ENCODE measurements at places on chromosomes 3 and 15.
A peak's percentile ranks its signal among the peaks of the same experiment; 100 is the strongest.

GRCh38 chr3:11230125-11230524 is 42.1 kb upstream of the ATG7 start:
- no peak for DNase-seq

DNA sequence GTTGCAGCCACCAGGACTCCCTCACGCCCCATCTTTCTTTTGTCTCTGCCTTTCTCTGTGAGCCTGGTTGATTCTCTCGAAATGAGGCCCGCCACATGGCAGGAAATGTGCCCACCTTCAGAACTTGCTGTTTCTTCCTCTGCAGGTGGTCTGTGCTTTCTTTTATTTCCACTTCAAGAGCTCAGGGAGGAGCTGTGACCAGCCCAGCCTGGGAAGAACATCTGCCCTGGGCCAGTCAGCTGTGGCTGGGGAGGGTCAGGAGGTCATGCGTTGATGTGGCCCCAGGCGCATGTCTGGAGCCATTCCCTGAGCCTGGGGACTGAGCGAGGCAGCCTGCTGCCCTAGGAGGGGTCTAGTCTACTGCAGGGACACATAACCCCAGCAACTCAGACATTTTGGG is 8.0 kb downstream of the FBLN2 start:
- DNase-seq = no peak

- DNase-seq = no peak
Observed at GRCh38 chr15:34693053-34693744, 61.6 kb downstream of the GJD2 start.

GRCh38 chr3:66052721-66053549 is 14.2 kb upstream of the MAGI1 start:
- DNase-seq = no peak

DNA sequence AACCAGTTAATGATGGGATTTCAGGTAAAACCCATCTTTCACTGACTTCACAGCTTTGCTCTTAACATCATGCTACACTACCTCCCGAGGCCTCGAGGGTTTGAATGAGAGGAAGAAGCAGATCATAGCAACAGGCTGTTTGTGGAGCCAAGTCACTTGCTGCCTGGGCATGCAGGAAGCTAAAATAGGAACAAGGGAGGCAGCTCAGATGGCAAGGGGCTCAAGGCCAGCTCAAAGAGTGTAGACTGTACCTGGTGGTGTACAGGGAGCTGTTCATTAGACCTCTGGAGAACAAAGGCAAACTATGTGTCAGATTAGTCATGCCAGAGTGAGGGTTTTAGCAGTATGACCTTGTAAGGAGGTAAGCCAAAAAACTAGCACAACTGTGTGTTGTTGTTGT is 28.8 kb downstream of the ARRDC4 start:
- no peak for DNase-seq

GRCh38 chr3:113245761-113246161 is 34.4 kb downstream of the BOC start:
- DNase-seq = no peak

DNA sequence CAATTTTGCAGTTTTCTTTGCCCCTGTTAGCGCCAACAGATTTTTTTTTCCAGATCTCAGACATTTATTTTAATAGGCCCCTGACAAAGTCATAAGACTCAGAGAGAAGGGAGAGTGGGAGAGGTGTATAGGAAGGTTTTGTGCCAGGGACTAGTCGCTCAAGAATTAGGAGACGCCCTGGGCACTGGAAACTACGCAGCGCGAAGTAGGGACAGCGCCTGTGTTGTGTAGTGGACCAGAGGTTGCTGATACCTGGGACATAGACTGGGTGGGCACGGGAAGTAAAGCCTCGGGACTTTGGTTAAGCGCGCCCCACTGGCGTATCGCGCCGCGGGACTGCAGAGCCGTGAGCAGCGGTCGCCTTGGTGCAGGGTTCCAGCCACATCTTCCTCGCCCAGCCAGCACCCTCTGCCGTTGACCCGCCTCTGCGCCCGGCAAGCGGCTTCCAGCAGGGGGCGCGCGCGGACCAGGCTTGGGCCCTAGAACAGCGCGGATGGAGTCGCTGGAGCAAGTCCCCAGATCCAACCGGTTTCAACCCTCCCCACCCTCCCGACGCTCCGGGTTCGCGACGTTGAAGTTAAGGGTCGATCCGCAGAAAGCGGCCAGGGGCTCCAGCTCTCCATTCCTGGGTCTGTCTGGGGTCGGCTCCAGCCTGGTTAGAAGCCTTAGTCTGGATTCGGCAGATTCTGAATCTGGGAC is 3.0 kb upstream of the ISLR2 start:
- peak; percentile 76 for DNase-seq

DNA sequence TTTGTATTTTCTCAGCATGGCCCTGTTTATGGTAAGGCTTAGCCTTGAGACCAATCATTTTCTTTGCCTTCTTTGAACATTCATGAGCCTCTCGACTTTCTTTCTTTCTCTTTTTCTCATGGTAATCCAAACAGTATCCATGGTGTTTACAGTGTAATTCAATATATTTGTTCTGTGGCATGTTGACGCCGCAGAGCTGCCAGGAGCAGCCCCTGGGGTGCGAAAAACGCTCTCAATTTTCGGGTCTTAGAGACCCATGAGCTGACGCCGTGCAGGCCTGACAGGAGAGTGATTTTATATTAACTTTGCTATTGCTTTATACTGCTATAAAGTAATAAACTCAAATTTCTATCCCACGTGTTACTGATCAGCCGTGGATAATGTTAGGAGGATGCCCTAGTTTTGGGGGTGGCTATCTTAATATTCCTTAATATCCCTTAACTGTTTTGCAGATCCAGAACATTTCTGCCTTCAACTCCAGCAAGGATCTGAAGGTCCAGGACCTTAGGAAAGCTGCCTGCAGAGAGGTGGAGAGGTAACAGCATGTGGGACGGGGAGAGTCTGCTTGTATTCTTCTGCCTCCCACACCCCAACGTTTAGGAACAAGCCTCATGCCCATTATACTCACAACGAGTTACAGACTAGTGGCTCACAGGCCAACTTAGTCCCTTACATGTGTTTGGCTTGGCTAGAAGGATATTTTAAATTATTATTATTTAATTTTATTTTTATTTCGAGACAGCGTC is 29.3 kb upstream of the MYO1E start:
- DNase-seq = no peak

- DNase-seq = no peak
Observed at GRCh38 chr3:165191491-165191890, 4.7 kb downstream of the SLITRK3 start.

- DNase-seq = no peak
Observed at GRCh38 chr3:71710906-71711494, 14.2 kb downstream of the EIF4E3 start.

DNA sequence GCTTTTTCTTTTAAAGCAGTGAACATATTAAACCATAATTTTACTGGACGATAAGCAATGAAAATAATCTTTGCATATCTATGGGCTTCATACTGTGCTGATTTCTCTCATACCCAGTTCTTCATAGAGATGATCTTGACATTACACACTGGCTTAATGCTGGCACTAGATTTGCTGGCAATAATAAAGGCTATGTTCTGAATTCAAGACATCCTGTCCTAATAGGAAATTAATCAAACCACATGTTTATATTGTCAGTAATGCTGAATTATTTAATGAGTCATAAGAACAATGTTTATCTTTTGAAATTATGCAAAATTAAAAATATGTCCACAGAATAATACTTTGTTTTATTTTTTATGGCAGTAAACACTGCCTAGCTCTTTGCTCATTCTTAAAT is 643.2 kb downstream of the OTOL1 start:
- DNase-seq = no peak

- no peak for DNase-seq
Observed at GRCh38 chr15:83928392-83928734, 274.4 kb downstream of the ADAMTSL3 start.

DNA sequence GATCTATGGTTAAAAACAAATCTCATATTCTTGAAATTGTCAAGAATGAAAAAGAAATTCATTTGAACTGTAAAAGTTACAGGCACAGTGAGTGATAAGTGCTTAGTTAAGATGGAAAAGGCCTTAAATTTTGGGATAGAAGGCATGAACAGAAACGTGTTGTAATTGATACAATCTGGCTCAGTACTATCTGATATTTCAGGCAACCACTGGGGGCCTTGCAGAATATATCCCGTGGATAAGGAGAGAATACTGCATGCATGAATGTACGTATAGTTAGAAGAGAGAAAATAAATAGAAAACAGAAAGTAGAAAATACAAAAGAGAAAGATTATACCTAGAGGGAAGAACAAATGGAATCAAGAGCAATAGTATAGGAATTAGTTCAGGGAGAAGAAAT is 741.4 kb upstream of the CCDC54 start:
- no peak for DNase-seq

GRCh38 chr3:46943237-46944187 is 33.0 kb downstream of the CCDC12 start:
- no peak for DNase-seq

DNA sequence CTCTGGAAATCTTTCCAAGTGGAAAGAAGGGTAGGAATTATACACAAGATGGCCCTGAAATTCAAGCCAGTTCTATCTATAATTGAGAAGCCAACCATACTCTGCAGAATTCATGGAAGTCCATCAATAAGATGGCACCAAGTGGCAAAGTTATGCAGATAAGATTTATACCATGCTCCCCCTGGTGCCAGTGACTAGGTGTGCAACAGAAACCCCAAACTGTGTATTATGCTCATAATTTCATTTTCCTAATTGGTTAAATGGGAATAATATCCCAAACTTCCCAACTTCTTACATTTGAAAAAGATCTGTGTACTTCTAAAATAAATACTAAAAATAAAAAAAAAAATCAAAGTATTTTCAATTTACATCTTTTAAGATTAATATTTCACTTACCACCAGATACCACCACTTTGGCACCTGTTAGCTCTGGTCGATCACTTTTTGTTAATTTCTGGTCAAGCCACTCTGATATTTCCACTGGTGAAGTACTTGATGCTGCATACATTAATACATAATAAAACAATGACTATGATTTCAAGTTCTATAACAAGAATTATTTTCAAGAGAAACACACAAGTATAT is 25.9 kb downstream of the ETFA start:
- no peak for DNase-seq

- no peak for DNase-seq
Observed at GRCh38 chr15:95718441-95718840, 612.1 kb upstream of the NR2F2 start.

GRCh38 chr3:133525435-133525834 is 48.1 kb upstream of the CDV3 start:
- no peak for DNase-seq

DNA sequence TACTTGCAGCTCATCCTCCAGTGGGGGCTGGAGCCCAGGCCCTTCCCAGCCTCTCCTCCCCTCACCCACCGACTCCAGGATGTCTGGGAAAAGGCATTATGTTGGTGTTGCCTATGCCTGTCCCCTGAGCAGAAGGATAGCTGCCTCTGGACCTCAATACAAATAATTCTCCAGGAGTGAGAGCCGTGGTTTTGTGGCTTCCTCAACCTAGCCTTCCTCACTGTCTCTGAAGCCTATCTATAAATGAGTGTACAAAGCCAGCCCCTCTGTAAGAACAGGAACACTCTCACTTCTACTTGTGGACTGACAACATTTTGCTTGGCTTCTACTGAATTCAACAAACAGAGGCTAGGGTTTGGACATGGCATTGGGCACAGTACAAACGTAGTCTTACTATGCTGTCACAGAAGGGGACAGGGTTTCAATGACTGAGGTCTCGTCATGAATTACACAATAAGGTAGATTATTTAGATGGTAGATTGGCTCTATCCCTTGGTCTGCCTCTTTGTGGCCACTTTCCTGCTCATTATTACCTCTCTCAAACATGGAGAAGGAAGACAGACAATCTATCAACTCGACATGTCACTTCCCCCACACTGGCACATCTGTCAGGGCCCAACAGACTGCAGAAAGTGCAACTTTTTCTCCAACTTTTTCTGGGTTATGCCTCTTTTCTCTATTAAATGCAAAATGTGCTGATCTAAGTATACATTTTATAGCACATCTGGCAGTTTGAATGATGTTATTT is 82.8 kb upstream of the MEX3B start:
- no peak for DNase-seq

DNA sequence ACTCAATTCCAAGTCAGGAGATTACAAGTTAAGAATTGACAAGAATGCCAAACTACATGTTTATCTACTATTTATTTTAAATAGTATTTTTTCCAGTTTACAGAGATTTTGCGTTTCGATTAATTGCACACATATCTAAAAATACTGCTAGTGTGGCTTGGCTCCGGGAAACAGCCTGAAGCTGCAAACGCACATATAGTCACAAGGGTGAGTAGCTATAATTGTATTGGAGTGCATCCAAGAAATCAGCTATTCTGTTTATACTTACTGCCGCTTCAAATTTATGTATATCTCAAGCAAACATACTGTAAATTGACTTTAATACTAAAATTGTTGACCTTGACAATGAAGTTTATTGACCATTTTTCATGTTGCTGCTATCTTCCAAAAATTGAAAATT is 77.0 kb upstream of the PLSCR5 start:
- DNase-seq = no peak

DNA sequence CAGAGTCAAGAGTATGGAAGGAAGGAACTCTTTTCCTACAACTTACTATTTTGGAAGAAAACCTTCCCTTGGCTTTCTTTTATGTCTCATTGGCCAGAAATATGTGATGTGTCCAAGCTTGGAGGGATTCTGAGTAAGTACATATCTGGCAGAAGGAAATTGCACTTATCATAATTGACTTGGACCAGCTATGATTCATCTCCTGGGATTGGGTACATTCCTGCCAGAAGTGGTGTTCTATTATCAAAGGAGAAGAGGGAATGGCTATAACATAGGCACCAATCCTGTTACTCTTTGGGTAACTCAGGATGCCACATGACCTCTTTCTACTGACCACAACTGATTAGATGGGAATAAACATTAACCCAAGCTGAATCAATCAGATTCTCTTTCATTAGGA is 13.5 kb upstream of the DAZL start:
- DNase-seq = no peak

DNA sequence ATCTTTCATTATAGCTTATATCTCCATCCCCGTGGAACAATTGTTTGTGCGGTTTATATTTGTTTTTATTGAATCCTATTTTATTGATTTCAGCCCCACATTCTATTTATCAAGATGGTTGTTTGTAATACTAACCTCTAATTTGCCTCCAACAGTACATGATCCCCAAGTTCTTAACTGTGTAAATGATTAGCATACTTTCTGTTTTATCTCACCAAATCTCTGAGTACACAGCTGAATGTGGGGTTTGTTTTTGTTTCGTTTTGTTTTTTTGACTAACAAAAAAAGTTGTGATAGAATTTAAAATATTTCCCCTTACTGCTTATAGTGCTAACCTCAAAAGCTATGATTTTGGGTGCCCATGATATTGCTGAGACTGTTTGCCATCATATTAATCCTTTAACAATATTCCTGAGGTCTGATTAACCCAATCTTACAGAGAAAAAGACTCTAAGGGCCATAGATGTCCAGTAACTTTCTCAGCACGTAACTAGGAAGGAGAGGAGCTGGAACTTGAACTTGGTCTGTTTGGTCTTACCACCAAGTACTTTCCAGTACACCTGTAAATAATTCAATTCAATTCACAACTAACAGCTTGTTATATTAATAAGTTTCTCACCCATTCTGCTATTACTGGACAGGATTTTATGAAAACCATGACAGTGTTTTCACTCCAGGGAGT is 789.8 kb downstream of the TUSC7 start:
- DNase-seq = no peak

Data from activated CD4-positive, alpha-beta T cell treated with anti-CD3 and anti-CD28 coated beads, Interleukin-2, amount 50 U/mL, for 24 hours (primary cell).